ENCODE measurements at places on chromosomes 13 and 19.

DNA sequence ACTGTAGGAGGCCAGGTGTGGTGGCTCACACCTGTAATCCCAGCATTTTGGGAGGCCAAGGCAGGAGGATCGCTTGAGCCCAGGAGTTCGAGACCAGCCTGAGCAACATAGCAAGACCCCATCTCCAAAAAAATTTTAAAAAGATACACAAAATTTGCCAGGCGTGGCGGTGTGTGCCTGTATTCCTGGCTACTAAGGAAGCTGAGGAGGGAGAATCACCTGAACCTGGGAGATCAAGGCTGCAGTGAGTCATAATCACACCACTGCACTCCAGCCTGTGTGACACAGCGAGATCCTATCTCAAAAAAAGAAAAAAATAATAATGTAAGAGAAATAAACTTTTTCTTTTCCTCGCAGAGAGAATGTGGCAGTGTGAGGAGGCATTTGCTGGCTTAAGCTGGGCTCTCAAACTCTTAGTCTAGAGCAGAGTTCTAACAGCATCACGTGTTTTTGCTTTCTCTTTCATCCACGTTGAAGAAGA lies 21.1 kb downstream of the FAM187B start:
- DNase-seq = no peak

- DNase-seq = no peak
These were observed 546.1 kb downstream of the SUCLA2 start for GRCh38 chr13:47454986-47455385.

- no peak for DNase-seq
These were observed 521.5 kb upstream of the HTR2A start for GRCh38 chr13:47418206-47418920.

DNA sequence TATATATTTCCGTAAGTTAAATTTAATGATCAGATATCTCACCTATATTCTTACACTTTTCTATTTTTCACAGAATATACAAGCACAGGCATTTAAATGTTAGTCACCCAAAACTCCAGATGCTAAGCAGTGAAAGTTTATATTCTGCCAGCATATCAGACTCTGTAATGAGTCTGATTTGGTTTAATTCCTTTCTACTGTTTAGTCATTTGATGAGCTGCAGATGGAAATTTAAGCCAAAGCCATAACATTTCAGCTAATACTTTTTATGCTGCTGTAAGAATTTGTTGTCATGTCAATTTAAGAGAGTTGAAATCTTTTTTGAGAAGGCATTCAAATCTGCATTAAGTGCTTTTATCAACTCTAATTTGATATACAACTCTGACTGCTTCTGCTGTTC lies 8.0 kb downstream of the FRY start:
- DNase-seq = no peak

DNA sequence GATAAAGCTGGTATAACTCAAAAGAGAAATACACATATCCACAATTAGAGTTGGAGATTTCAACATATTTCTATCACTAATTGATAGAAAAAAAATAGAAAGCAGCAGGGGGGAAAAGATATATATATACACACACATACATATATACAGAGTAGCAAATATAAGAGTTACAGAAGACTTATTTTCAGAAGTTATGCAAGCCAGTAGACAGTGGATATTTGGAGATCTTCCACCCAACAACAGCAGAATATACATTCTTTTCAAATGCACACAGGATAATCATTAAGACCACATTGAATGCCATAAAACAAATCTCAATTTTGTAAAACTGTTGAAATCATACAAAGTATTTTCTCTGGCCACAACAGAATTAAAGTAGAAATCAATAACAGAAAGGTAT lies 192.8 kb downstream of the LACC1 start:
- no peak for DNase-seq

DNA sequence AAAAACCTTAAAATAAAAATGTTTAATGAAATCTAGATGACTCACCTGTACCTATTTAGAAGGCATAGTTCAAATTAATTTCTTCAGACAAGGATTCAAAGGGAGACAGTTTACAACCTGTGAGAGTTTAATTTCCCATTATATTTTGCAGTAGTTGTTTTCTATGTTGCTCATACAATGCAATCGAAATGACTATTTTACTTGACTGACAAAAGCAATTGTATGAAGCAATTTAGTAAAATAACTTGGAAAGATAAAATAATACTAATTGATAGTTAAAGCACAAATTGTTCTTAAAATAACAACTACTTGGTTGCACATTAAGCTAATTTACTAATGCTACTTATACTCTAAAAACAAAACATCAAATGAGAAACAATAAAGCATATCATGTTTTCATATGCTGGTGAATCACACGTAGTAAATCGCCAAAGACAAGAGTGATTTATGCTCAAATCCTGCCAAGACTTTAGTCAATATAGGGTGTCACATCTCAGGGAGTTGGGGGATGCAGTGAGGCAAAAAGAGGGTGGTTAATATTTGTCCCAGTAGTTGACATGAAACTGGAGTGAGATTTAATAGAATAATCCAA lies 6.4 kb downstream of the DACH1 start:
- DNase-seq = no peak

DNA sequence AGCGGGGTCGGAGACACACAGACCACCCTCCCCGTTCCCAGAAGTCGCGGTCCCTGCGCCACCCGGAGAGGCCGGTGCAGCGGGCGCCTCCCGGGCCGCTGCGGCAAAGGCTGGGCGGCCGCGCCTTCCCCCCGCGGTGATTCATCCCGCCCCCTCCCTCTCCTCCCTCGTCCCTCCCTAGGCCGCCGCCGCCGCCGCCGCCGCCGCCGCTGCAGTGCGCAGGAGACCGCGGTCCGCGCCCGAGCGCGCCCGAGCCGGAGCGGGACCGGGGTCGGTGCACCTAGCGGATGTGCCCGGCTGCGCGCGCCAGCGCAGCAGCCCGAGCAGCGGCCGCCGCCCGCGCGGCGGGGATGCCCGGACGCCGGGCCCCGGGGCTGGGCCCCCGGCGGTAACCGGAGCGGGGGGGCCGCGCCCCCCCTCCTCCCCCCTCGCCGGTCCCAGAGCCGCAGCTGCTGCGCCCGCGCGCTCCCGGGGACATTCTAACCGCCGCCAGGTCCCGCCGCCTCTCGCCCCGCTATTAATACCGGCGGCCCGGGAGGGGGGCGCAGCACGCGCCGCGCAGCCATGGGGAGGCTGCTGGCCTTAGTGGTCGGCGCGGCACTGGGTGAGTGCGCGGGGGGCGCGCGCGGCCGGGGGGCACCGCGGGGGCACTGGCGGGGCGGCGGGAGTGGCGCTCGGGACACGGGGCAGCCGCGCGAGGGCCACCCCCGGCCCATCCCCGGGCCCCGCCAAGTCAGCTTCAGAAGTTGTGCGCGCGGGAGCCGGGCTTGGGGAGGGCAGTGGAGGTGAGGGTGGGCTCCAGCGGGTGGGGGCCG lies at the start of gene SCN1B:
SCN1B (plus strand) TSS at position 214 of the 815 bp plus-strand sequence; CDS start at position 565, 351 bp downstream.
- DNase-seq = no peak

GRCh38 chr19:49327878-49328544 lies 3.0 kb upstream of the SLC6A16 start:
- DNase-seq = no peak

- DNase-seq = peak; percentile 80
These were observed 617 bp upstream of the IQCN start for GRCh38 chr19:18274781-18275356.

DNA sequence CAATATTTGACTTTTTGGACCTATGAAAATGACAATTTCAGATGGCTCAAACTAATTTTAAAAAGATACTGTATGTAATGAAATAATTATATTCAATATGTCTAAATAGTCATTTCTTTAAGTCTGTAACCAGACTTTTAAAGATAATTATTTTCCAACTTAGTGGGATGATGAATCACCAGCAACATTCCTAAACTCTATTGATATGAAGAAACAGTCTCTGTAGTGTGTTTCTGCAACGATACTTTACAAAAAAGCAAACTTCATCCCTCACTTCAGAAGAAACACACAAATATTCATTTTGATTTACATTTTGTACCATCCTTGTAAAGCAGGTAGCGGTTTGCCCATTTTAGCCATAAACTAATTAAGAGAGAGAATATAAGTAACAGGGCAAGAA lies 417.4 kb downstream of the EFNB2 start:
- no peak for DNase-seq

DNA sequence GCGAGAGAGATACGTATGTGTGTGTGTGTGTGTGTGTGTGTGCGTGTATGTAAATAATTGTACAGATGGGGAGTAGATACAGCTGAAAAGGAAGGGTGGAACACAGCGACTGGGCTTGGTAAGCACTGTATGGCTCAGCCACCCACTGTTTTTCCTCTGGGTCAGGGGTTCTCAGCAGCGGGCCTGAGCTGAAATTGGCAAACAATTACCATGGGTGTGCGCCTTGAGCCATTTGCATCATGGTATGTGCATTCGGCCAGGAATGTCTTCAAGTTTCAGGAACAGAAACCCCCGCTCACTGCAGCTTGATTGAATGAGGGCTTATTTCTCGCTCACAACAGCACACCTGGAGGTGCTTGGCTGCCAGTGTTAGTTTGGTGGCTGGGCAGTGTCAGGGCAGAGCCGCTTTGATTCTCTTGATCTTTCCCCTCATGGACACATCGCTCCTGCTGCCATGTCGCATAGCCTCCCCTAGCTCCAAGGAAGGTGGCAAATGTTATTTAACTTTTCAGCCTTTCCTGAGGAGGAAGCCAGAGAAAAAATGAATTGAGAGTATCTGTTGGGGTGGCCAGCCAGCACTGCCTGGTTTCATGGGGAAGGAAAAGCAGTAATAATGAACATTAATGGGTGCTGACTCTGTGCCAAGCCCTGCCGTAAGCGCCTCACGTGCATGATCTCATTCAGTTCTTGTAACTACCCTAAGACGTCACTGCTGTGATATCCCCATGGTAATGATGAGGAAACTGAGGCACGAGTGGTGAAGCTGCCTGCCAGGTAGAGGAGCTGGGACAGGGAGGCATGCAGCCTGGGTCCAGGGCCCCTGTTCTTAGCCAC lies 126.9 kb downstream of the SIPA1L3 start:
- no peak for DNase-seq

DNA sequence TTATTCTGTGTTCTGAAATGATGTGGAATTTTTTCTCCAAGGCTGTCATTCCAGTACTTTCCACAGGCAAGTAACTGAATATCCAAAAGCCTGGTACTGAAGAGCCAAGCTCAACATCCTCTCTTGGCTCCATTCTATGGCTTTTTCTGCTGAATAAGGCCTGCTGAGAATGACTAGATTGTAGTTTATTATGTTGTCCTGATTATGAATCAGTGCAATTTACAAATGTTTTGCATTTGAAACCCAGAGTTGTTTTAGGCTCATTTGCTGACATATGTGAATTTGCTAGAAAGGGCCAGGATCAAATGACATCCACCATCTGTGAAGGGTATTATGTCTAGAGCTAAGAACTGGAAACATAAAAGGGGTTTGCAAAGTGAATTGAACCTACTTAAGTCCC lies 596.6 kb downstream of the KCTD12 start:
- peak; percentile 23 for DNase-seq

DNA sequence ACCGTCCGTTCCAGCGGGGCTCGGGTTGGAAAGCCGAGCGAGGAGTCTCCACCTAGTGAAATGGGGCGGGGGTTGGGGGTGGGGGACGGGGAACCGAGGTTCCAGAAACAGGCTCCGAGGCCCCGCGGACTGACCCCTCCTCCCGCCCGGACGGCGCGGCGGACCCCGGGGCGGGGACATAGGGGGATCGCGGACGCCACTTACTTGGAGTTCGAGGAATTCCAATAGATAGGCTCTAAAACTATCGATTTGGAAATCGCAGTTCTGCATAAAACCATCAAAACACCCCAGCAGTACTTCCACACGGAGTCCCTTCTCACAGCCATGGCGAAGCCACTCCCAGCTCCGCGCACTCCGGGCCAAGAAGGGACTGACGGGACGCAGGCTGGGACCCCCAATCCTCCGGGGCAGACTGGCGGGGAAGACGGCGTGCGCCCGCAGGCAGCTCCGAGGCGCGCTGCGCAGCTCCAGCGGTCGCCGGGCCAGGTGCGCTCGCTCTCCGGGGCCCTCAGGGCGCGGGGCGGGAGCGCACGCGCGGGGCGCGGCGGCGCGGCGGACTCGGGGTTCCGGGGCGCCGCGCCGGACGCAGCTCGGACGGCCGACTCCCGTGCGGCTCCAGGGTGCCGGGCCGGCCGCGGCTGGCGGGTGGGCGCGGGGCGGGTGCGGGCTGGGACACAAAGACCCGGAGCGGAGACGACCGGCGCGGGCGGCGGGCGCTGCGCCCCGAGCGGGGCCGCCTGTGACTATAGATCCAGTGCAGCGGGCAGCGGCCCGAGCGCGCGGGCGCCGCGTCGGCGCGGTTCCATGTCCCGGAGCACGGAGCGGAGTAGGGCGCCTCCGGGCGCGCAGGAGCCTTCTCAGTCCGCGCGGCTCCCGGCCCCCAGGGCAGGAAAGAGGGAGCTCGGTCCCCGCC lies 567 bp downstream of the EFNB2 start:
- no peak for DNase-seq

DNA sequence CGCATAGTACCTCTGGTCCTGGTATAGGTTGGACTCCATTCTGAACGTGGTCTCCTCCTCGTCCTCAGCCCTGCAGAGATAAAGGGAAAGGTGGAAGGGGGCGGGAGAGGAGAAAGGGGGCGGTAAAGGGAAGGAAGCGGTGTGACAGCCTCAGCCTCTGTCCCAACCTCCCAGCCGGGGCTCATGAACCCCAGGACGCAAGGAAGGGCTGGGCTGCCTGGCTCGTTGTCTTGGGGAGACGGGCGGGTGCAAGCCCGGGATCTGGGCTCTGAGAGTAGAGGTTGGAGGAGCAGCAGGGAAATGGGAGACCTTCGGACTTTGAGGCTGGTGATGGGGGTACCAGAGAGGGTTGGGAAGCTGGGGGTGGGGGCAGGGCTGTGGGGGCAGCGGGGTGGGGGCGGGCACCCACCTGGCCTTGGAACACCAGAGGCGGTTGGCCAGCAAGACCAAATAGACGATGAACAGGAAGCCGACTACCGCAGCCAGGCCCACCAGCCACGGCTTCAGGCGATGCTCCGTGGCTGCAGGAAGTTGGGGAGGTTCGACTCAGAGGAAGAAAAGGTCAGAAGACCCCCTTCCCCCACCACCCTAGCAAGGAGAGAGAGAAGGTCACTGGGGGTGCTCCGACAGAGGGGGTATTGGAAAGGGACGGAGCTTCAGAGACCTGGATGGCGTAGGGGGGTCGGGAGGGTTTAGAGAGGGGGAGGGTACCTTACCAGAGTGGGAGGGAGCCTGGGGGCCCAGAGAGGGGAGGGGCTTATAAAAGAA lies 1.7 kb downstream of the SMIM24 start:
- no peak for DNase-seq

DNA sequence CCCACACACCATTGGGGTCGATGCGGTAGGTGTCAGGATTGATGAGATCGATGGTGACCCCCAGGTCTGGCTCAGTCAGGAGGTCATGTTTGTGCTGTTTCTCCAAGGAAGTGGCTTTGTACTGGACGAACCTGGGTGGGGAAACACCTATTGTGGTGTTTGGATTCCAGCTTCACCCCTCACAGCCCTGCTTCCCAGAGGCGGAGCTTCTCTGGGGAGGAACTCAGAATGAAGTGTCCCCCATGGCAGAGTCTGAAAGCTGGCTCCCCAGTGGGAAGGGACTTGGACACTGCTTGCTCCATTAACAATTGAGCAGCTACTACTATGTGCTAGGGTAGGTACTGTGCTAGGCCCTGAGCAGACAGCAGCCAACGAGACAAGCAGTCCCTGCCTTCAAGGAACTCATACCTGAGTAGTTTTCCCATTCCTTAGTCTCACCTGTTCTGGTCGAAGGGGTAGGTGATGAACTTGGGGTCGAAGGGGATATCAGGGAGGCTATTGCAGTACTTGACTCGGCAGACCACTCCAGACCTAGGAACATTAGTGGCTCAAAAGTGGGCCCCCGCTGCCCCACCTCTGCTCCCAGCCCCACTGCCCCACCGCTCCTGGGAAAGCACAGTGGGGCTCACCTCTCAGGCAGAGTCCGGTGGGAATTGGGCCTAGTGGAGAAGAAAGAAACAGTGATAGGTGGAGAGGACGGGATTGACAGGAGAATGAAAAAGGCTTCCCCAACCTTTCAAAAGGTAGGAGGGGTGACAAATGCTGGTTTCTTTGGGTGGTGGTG lies 1.1 kb downstream of the PAF1 start:
- DNase-seq = no peak

Measured in astrocyte of the cerebellum (primary cell).